ENCODE measurements at places on chromosomes 5 and 9. TPM values are rescaled to one million over a fixed set of nuclear protein-coding genes. Genes with fewer than 3 reads are reported as not detected.

Gene AGXT2
- total RNA-seq, result not detected

GRCh38 chr9:116819116-116819515 is 132.0 kb downstream of the TRIM32 start:
- no peaks in the 10 kb centered on the region for H3K36me3 ChIP-seq
- no peak for DNase-seq
- H3K4me3 ChIP-seq, result no peak overlapping the region
- H3K4me1 ChIP-seq, result no peaks in the 10 kb centered on the region
- no peaks in the 10 kb centered on the region for H3K27me3 ChIP-seq

Gene RASGEF1C
- not detected for total RNA-seq

Gene AIF1L
- total RNA-seq, result 0.34 TPM

DNA sequence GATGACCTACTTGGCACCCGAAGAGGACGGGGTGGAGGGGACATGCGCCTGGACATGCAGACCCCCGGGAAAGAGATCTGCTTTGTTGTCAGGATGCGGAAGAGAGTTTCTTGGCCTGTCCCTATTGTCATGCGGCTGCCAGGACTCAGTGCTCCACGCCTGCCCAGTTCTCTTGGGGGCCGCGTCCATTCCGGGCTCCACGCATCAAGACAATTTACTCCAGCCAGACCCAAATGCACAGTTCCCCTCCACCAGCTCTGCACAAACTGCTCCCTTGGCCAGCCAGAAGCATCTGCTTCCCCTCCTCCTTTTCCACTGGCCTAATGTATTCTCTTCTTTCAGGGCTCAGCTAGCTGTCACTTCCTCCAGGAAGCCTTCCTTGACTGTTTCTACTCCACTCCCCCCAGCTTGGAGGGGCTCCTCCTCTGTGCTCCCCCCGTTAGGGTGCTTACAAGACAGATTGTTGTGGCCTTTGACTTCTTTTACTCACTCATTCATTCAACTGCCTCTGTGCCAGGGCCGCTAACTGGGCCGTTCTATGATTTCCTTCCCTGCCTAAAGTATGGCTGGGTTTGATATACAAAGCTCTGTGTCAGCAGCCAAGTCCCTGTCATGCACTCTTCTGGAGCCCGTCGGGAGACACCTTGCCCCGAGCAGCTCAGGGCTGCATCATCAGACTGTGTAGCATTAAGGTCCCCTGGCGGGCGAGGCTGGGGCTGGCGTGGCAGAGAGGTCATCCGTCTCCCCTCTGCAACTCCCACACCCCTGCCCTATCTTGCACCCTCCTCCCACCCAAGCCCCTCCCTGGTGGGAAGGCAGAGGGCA is 6.6 kb downstream of the FIBCD1 start:
- H3K36me3 ChIP-seq, result no peaks in the 10 kb centered on the region
- H3K27ac ChIP-seq, result no peak overlapping the region
- DNase-seq, result no peak
- peaks cover 35% of the 10 kb centered on the region for H3K27me3 ChIP-seq

GRCh38 chr9:115673599-115673998 is 480.0 kb upstream of the PAPPA start:
- no peaks in the 10 kb centered on the region for H3K27me3 ChIP-seq
- no peaks in the 10 kb centered on the region for H3K4me1 ChIP-seq
- H3K27ac ChIP-seq, result no peak overlapping the region
- DNase-seq, result no peak

DNA sequence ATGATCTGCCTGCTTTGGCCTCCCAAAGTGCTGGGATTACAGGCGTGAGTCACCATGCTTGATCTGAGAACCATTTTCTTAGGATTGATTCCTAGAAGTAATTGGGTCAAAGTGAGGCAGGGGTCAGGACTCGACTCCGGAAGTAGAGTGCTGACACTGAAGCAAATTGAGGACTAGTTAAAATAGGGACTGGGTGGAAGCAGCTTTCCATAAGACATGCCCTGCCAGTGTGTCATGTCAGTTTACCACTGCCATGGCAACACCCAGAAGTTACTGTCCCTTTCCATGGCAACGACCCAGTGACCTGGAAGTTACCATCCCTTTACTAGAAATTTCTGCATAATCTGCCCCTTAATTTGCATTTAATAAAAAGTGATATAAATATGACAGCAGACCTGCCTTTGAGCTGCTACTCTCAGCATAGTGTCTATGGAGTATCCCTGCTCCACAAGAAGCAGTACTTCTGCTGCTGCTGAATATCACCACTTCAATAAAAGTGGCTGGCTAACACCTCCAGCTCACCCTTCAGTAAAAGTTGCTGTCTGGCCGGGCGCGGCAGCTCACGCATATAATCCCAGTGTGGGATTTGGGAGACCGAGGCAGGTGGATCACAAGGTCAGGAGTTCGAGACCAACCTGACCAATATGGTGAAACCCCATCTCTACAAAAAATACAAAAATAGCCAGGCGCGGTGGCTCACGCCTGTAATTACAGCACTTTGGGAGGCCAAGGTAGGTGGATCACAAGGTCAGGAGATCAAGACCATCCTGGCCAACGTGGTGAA is 47.8 kb upstream of the JADE2 start:
- H3K4me3 ChIP-seq, result no peak overlapping the region
- H3K4me1 ChIP-seq, result no peaks in the 10 kb centered on the region
- no peaks in the 10 kb centered on the region for H3K36me3 ChIP-seq
- H3K27ac ChIP-seq, result no peak overlapping the region

Gene PCDHA7
- total RNA-seq, result not detected

Gene ADAMTS16
- not detected for total RNA-seq

DNA sequence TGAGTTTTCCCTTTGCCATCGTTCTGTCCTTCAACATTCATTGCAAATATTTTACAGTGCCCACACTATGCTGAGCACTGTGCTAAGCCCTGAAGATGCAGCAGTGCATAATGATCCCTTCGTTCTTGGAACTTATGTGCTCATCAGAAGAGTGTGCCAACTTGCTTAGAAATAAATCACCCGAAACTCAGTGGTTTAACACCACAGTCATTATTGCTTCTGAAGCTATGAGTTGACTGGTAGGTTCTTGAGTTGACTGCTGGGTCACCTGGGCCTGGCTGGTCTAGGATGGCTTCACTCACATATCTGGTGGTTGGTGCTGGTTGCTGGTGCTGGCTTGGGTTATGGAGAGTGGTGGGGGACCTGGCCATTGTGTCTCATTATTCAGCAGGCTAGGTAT is 20.9 kb downstream of the PCSK5 start:
- no peak overlapping the region for H3K4me3 ChIP-seq
- H3K4me1 ChIP-seq, result no peaks in the 10 kb centered on the region
- H3K36me3 ChIP-seq, result peaks cover 2% of the 10 kb centered on the region
- H3K27ac ChIP-seq, result no peak overlapping the region

GRCh38 chr9:20302197-20302596 is 320.1 kb downstream of the MLLT3 start:
- no peak for DNase-seq
- peaks cover 10% of the 10 kb centered on the region for H3K4me1 ChIP-seq
- H3K4me3 ChIP-seq, result no peak overlapping the region
- H3K27me3 ChIP-seq, result peaks cover 2% of the 10 kb centered on the region

DNA sequence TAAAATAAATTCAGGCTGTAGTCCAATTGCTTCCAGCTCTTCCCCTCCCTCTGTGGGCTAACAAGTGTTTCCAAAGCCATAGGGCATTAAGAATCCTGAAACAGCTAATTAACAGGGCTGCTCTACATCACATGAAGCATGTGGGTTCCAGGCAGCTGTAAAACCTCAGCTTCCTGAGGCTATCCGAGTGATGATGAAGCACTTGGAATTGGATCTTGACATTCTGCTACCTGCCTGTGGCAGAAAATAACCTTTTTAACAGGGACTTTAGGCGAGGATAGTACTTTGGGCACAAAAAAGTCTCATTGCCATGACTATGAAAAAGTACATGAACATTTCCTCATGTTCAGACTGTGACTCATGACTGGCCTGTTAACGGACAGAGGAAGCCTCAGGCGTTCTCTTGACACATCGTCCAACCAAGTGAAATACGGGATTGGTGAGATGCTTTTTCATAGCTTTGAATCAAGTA is 107.2 kb downstream of the PDE4D start:
- no peak overlapping the region for H3K4me3 ChIP-seq
- no peaks in the 10 kb centered on the region for H3K36me3 ChIP-seq
- peaks cover 4% of the 10 kb centered on the region for H3K27me3 ChIP-seq
- no peak for DNase-seq
- no peak overlapping the region for H3K27ac ChIP-seq

Gene IRX2
- total RNA-seq, result not detected

Gene ZCCHC7
- total RNA-seq, result 22.1 TPM

GRCh38 chr9:93650448-93650847 is 74.1 kb downstream of the PHF2 start:
- H3K27ac ChIP-seq, result no peak overlapping the region
- no peak overlapping the region for H3K4me3 ChIP-seq
- DNase-seq, result no peak
- no peaks in the 10 kb centered on the region for H3K27me3 ChIP-seq
- H3K4me1 ChIP-seq, result no peaks in the 10 kb centered on the region

DNA sequence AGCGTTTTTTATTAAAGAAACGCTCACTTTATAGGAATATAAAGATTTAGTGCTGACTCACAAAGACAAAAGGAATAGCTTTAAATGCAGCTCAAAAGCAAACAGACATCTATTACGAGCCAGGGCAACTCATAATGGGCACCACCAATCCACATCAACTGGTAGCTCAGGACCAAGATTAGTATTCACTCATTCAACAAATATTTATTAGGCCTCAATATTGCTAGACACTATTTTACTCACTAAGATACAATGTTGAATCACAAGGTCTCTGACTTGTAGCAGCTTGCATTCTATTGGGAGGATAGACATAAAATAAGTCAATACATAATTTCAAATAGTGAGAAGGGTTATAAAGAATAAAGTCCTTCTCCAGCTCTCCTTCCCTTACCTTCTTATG is 8.0 kb upstream of the MAN2A1 start:
- no peaks in the 10 kb centered on the region for H3K4me1 ChIP-seq
- H3K4me3 ChIP-seq, result no peak overlapping the region
- H3K36me3 ChIP-seq, result no peaks in the 10 kb centered on the region
- H3K27me3 ChIP-seq, result peaks cover 12% of the 10 kb centered on the region

DNA sequence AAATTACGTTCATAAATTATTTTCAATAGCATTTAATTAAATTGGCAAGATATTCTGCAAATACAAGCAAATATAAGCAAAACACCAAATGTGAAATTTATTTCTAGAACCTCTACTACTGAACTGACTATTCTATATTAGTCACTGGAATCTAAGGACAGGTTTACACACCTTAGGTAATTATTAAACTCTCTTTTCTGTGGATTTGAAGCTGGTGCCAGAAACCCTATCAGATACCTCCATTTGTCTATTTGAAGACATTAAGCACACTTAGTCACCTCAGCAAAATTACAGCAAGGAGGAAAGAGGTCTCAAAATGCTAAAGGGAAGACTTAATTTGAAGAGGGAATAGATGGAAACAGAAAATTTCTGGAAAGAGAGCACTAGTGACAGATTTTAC is 83.4 kb downstream of the CPLANE1 start:
- DNase-seq, result no peak
- H3K4me3 ChIP-seq, result no peak overlapping the region
- H3K36me3 ChIP-seq, result peaks cover 9% of the 10 kb centered on the region
- no peaks in the 10 kb centered on the region for H3K27me3 ChIP-seq
- no peak overlapping the region for H3K27ac ChIP-seq
- no peaks in the 10 kb centered on the region for H3K4me1 ChIP-seq

GRCh38 chr5:14190194-14191164 is 47.3 kb downstream of the TRIO start:
- no peaks in the 10 kb centered on the region for H3K36me3 ChIP-seq
- H3K4me1 ChIP-seq, result no peaks in the 10 kb centered on the region
- DNase-seq, result no peak
- H3K27me3 ChIP-seq, result peaks cover 4% of the 10 kb centered on the region
- H3K4me3 ChIP-seq, result no peak overlapping the region

- DNase-seq, result no peak
- no peaks in the 10 kb centered on the region for H3K36me3 ChIP-seq
- H3K4me3 ChIP-seq, result no peak overlapping the region
- peaks cover 1% of the 10 kb centered on the region for H3K27me3 ChIP-seq
Measured at GRCh38 chr9:135069558-135070197, 17.8 kb upstream of the OLFM1 start.

DNA sequence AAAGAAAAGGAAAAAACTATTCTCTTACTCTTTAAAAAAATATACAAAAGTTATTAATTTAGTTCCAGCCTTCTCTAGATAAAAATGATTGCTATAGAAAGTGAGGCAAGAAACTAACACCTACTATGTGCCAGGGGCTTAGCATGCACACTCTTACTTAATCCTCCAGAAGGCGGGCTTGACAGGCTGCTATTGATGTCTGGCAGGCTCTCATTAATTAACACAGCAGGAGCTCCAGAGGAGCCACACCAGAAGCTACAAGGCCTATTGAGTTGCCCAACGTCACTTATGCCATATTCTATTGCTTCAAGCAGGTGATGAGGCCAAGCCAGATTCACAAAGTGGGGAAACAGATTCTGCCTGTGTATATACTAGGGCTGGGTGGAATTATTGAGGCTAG is 54.6 kb upstream of the CLINT1 start:
- H3K27me3 ChIP-seq, result no peaks in the 10 kb centered on the region
- no peak overlapping the region for H3K27ac ChIP-seq
- H3K4me1 ChIP-seq, result peaks cover 12% of the 10 kb centered on the region

Gene IGIP
- total RNA-seq, result 3.5 TPM

- H3K4me3 ChIP-seq, result no peak overlapping the region
- H3K27me3 ChIP-seq, result peaks cover 6% of the 10 kb centered on the region
- no peak overlapping the region for H3K27ac ChIP-seq
- no peaks in the 10 kb centered on the region for H3K4me1 ChIP-seq
Measured at GRCh38 chr9:74645007-74645639, 148.0 kb downstream of the RORB start.

DNA sequence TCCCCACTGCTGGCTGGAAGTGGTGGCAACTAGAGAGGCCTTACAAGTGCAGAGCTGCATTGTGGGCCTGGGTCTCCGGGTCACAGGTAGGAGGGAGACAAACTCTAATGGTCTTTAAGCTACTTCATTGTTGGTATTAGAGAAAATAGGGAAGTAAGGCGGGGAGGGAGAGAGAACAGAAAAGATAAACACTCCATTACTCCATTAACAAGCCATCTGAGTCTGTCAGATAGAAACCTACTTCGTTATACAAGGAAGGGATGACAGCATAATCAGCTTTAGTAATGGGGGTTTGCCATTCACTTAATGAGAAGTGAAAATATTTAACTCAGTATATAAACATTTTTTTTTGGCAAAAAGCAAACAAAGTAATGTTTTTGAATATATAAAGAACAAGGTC is 107.4 kb downstream of the TLE1 start:
- no peak for DNase-seq
- H3K36me3 ChIP-seq, result no peaks in the 10 kb centered on the region
- H3K4me1 ChIP-seq, result no peaks in the 10 kb centered on the region
- no peak overlapping the region for H3K27ac ChIP-seq
- no peaks in the 10 kb centered on the region for H3K27me3 ChIP-seq
- no peak overlapping the region for H3K4me3 ChIP-seq

GRCh38 chr9:137727716-137728115 is 108.9 kb downstream of the EHMT1 start:
- peaks cover 22% of the 10 kb centered on the region for H3K4me1 ChIP-seq
- H3K27me3 ChIP-seq, result no peaks in the 10 kb centered on the region
- no peak overlapping the region for H3K4me3 ChIP-seq
- no peak overlapping the region for H3K27ac ChIP-seq
- no peak for DNase-seq
- H3K36me3 ChIP-seq, result peaks cover 70% of the 10 kb centered on the region

GRCh38 chr5:10655161-10655971 is 91.5 kb downstream of the ANKRD33B start:
- no peak for DNase-seq
- no peak overlapping the region for H3K27ac ChIP-seq
- H3K36me3 ChIP-seq, result peaks cover 7% of the 10 kb centered on the region
- no peak overlapping the region for H3K4me3 ChIP-seq
- H3K27me3 ChIP-seq, result no peaks in the 10 kb centered on the region

Gene ACTBL2
- total RNA-seq, result not detected

Gene IFNA6
- total RNA-seq, result not detected

Gene RANBP3L
- total RNA-seq, result not detected

Data from activated T-helper 1 cell treated with anti-CD3 and anti-CD28 coated beads, Interleukin-12 subunit alpha, Interleukin-12 subunit beta, Interleukin-2, Interleukin-4 antibody, amounts not matched to agents 30 ng/mL and 10 ng/mL and 1 ng/mL, durations not matched to agents 14 hours and 24 hours and 36 hours (primary cell).